Panc1 (cell line): ENCODE measurements at places on chromosomes 13 and 19. TPM values are rescaled to one million over a fixed set of nuclear protein-coding genes. Genes with fewer than 3 reads are reported as not detected.

COL4A2 gene
- 3.0 TPM for total RNA-seq

CEACAM16 gene
- not detected for total RNA-seq

DNA sequence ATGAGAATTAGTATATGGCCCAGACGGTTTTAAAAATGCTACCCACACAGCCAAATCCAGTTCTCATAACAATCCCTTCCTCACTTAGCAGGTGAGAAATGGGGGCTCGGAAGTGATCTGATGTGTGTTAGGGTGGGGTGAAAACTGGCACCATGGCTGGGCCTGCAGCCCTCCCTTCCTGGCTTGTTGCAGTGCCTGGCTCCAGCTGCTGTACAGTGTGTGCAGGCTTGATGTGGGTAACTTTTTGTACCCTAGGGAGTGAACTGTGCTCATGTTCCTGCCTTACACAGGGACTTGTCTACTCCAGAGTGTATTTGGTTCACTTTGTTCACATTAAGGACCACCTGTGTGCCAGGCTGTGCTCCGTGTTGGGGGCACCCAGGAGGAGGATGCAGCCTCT lies 177.2 kb downstream of the LMO7 start:
- H3K4me1 ChIP-seq = no peaks in the 10 kb centered on the region
- no peak overlapping the region for H3K27ac ChIP-seq
- no peaks in the 10 kb centered on the region for H3K27me3 ChIP-seq
- H3K4me3 ChIP-seq = no peak overlapping the region
- no peaks in the 10 kb centered on the region for H3K36me3 ChIP-seq

DNA sequence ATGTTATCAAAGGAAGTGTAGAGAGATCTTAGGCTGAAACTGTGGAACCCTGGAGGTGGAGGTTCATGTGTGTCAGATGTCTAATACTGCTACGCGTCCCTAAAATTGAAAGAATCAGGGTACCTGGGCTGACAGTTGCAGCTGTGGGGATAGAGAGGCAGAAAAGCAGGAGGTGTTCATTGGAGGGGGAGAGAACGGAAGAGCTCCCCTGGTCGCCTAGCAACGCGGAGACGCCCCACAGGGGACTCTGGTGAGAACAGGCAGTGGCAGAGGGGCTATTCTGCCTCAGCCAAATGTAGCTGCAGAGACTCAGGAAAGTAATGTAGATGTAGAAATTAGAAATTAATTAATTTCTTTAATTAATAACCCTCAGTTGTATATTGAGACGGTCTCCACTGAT lies 10.1 kb upstream of the ZNF835 start:
- H3K4me1 ChIP-seq = no peaks in the 10 kb centered on the region
- no peak overlapping the region for H3K4me3 ChIP-seq
- H3K27ac ChIP-seq = no peak overlapping the region
